ENCODE measurements at places on chromosomes 5 and 9.

GRCh38 chr5:109407913-109408312 is 1.9 kb downstream of the PJA2 start:
- no peak for DNase-seq

GRCh38 chr5:102595332-102595731 is 96.5 kb upstream of the SLCO6A1 start:
- no peak for DNase-seq

DNA sequence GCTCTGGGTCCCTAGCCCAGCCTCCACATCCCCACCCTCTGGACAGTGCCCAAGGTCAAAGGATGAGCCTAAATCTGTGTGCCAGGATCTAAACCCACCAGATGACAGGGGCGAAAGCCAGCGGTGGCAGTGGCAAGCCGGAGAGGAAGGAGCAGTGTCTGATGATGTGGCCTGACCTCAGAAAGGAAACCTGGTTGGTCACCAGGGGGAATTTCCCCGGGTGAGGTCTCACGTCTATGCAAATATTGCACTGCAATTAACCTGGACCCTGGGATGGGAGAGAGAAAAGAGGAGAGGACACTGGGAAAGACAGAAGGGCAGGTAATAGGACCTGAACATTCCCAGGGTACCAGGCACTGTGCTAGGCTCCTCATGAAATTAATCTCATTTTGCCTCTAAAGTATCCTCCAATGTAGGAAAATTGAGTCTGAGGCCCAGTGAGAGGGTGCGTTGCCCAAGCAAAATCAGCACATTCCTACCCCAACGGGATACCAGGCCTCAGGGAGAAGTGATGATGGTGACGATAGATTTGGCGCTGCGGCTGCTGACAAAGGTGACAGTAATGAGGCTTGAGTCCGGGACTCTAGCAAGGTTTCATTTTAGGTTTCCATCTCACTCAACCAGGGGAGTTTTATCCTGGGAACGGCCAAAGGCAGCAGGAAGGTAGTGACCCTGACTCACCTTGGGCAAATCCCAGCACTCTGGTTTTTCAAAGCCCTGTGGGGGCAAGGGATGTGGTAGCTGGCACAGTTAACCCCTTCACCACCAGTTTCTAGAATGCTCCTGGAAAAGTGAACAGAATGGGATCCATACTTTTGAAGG is 13.4 kb upstream of the TNIP1 start:
- DNase-seq = no peak

- peak; percentile 43 for DNase-seq
These were observed 21.3 kb downstream of the PWWP2A start for GRCh38 chr5:160097991-160098390.

DNA sequence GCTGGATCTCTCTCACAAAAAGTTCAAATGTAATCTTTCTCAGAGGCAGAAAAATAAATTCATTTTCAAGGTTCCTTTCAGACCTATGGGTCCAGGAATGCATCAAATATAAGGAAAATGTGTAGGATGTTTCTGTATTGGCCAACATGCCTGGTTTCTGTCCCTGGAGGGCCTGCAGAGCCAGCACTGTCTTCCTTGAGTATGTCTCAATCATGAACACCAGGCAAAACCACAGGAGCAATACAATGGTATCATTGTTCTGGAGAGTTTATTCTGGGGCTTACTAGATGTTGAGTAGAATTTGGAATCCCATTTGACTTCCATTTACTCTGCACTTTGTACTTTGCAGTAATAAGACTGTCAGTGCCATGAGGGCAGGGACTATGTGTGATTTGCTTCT is 23.5 kb downstream of the INSYN2B start:
- no peak for DNase-seq

GRCh38 chr9:121962421-121962820 is 130.7 kb downstream of the TTLL11 start:
- DNase-seq = no peak

- DNase-seq = no peak
These were observed 43.3 kb downstream of the GOLPH3 start for GRCh38 chr5:32130865-32131264.

DNA sequence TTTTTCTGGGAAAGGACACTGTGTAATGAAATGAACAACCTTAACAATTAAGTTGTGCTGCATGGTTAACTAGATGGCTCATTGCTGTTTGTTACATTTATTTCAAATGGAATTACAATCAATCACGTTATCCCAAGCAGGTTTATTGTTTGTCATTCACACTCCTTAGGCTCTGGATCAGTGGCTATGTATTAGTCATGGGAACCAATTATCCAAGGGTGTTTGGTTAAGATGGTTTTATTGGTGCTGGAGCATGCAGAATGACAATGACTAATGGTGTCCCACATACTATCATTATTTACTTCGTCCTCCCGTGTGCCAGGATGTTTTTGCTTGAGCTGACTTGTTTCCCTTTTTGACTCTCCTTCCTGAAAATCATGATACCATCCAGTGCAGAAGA is 10.6 kb upstream of the TRPC7 start:
- no peak for DNase-seq

- DNase-seq = no peak
These were observed 160.4 kb downstream of the RGS3 start for GRCh38 chr9:113623851-113624485.

GRCh38 chr9:9556865-9557803 is 1055.7 kb downstream of the PTPRD start:
- no peak for DNase-seq

DNA sequence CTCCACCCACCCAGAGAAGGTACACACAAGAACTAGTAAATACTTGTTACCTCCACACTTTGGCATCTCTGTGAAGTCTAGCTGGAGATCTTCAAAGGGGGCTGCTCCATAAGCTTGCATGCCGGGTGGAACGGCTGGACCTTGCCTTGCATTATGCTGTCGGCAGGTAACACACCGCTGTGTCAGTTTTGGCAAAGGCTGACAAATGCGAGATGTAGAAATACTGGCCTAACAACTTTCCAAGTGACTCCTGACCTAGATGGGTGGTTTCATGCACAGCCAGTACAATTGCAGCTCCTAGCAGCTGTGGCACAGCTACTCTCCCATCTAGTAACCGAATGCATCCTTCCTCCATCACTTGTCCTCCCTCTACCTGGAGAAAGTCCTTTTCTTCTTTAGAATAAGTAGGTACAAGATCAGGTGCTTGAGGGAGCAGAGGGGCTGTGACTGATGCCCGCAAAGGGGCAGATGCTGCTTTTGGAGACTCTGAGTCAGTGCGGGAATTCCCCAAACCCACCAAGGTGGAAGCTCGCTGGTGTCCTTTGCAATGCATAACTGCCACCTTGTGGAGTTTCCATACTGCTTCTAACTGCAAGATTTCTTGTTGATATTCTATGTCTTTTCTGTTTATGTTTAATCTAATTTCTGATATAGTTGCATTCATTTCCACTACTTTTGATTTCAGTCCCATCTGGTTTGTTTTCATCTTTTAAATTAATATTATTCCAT is 78.4 kb downstream of the TMEM161B start:
- no peak for DNase-seq

DNA sequence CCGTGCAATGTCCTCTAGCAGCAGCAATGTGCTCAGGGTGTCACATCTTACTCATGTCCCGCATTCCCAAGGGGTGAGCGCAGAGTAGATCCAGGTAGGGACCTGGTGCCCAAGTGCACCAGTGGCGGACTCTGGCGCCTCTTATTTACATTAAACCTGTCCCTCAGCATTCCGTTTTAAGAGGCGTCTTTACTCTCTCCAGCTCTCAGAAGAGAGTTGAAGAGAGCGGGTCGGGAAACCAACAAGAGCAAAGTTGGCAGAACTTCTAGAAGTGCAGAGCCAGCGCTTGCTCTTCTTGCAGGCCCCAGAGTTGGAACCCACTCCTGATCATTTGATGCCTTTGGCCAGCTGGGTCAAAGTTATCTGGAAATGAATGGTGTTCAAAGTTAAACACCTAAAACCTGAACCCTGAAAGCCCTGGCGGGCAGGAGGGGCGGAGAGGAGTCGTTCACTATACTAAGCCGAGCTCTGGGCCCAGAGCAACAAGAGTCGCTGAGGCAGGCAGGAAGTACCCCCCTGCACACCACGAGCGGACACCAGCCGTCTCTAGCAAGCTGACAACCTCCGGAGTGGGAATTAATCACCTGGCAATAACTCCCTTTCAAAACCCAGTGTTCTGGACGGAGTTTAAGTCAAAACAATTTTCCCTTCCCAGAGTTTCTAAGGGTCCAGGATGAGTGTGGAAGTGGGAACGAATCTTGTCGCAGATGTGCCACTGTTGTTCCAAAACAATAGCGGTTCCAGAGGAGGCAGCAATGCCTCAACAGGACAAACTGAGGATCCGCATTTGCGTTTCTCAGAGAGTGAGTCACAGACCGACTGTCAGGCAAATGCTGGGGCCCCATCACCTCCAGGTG is 122.8 kb downstream of the TMEM161B start:
- DNase-seq = no peak

DNA sequence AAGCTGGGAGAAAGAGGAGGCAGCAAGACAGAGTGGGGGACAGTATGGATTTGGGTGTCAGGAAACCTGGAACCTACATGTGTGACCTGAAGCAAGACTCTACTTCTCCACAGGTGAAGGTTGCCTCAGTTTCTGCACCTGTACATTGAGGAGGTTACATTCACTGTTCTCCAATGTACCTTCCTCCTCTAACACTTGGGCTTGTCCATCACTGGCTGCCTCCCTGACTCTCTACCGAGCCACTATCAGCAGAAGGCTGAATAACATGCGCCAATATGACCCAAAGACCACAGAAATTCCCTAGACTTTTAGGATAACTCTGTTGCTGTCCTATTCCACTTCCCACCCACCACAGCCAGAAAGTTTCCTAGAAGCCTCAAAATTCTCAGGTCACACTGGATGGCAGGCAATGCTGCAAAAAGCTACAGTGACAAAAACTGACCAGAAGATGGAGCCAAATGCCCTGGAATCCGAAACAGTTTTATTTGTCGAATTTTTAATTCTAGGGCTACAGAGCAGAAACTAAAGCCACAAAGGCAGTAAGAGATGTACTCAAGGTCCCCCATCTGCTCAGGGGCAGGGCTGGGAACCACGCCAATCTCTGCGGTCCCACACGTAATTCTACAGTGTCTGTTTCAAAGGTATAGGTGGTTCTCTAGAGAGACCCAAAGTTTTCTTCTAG is 64.4 kb downstream of the FAM114A2 start:
- DNase-seq = no peak

GRCh38 chr9:5642170-5642569 is 13.3 kb downstream of the RIC1 start:
- no peak for DNase-seq

- no peak for DNase-seq
These were observed 2.3 kb upstream of the POMT1 start for GRCh38 chr9:131500377-131500776.
